ENCODE measurements at places on chromosomes 16 and 17.

DNA sequence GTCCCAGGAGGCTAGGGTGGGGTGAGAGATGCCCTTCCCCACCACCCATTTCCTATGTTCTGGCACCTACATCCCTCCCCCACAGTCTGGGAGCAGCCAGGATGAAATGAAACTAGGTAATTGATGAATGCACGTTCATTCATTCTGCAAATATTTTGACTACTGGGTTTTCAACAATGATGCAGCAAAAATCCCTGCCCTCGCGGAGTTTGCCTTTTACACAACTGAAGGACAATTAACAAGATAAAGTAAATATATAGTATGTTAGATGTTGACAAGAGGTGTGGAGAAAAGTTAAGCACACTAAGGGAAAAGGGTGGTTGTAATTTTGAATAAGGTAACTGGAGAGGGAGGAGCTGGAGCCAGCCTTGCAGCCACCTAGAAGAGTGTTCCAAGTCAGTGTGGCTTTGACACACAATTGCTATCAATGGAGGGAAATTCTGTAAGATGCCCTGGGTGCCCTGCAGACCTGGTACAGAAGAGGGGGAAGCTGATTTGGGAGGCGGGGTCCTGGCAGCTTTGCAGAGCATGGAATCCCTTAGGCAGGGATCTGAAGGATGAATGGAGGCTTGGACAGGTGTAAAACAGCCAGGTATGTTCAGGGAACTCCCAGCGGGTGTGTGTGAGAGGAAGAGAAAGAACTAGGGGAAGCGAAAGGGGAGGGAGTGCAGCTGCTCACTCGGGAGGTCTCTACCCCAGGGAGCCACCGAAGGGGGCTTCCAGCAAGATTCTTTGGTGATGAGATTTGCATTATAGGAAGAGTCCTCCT, 2.5 kb downstream of the TMEM92 start:
- DNase-seq, result peak; percentile 30

GRCh38 chr17:28151001-28151400, 108.5 kb downstream of the NLK start:
- no peak for DNase-seq

DNA sequence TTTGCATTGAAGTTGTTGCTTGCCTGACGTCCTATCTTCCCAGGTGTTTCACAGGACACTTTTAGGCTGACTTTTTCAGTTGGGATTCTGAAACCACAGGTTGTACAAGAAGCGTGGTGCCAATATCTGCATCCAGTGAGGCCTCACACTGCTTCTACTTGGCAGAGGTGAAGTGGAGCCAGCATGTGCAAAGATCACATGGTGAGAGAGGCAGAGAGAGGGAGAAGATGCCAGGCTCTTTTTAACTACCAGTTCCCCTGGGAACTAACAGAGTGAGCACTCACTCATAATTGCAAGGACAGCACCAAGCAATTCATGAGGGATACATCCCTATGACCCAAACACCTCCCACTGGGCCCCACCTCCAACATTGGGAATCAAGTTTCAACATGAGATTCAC, 5.8 kb upstream of the ABCA6 start:
- no peak for DNase-seq

GRCh38 chr16:22739077-22739476, 74.9 kb upstream of the HS3ST2 start:
- no peak for DNase-seq

DNA sequence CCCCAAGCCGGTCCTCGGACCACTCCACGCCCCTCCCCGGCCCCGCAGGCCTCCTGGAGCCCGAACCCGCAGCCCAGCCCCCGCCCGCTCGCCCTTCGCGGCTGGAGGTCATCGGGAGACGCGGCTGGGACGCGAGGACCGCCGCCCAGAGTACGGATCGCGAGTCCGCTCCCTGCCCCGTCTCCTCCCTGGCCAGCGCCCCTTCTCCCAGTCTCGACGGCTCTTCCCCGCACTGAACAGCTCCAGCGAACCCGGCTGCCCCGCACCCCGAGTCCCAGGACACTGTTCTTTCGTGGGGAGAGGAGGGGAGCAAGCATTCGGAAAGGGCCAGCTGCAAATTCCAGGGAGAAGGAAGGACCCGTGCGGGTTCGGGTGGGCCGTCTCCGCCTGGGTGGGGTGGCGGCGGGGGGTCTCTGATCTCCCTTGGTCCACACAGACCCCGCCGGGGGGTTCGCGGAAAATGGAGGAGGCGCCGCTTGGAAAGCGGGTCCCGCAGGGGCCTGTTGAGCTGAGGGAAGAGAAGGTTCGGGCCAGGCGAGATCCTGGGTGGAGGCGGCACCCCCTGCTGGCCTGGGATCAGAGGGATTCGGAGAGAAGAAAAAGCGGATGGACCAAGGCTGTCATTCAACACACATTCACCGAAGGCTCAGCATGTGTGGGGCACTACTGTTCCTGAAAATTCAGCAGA, 632 bp upstream of the RTN4RL1 start:
- DNase-seq, result peak; percentile 70

DNA sequence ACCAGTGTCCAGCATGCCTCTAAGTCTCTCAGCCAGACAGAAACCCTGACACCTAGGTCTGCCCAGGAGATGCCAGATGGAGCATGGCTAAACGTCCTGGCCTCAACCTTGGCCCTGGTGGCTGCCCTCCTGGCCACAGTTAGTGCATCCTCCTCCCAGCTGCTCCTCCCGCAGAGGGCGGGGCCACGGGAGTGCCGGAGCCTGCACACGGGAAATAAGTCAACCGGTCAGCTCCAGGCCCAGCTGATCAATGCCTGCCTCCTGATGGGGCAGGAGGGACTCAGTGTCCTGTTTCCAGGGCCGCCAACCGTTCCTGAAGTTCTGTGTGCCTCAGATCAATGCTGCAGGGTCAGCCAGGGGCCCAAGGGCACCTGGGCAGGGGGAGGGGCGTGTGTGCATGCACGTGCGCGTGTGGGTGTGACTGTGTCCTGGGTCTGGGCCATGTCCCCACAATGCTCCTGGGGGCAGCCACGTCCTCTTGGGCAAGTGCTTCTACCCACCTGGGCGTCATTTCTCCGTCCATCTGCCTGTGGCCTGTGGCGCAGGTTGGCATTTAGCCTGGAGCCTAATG, 4.6 kb upstream of the KCNJ12 start:
- DNase-seq, result no peak

Data from GM13976 (cell line).